NCI-H1092 (cell line): ENCODE measurements at places on chromosomes 6 and 20.

GRCh38 chr6:77173472-77174074 is 289.7 kb downstream of the HTR1B start:
- no peak for DNase-seq

DNA sequence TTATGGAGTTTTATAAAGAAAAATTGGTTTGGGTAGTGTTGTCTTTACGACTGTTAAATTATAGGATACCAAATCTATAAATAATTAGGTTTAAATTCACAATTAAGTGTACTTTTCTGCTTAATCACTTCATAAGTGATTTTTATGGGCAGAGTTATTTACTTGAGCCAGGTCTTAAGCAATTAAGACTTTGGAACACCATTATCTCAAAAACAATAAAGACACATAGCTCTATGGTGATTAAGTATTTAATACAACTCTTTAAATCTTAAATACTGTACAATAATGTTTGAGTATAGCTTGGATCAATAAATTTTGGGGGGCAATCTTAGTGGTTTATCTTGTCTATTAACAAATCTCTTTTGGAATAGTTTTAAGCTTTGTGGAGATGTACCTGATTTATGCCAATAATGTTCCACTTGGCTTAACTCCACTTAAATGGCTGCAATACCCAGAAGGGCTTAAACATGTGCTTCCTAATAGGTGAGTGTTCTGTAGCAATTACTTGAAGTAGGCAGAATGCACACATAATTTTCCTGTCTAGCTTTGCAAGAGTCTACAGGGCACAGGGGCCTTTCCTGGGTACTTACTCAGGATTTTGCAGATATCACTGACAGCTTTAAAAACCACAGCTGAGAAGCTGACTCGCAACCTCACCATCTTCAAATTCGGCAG is 7.5 kb downstream of the FERMT1 start:
- no peak for DNase-seq

- DNase-seq = no peak
These were observed 18.8 kb upstream of the EZR start for GRCh38 chr6:158837684-158838625.

DNA sequence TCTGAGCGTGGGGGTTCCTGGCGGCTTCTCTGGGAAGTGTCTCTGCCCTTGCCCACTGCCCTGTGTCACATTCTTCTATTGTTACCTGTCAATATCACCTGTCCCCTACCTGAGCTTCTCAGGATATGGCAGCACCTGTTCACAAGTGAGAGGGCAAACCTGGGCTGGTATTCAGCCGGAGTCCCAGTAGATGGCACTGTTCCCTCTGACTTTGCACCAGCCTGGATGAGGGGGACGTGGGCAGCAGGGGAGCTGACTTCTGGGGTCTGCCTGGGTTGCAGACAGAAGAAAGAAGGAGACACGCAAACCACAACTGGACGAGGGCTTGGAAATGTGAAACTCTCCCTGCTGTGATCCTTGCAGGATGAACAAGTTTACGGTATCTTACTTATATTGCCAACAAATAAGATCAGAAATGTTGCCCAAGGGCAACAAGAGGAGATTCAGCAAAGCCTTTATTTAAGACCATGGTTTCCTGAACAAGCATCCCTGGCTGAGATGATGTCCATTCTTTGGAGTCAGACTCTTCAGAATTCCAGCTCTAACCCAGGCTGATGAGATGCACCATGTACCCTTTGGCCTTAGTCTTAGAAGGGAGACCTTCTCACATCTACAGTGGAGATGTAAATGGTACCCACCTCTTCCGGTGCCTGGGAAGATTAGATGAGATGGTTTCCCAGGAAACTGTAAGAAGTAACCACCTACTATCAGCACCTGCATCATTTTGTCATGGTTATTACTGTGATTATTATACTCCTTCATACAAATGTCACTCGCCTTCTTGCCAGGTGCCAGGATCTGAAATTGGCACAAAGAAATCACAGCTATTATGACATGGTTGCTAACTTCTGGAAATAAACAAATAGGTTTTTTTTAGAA is 400.0 kb upstream of the CDH4 start:
- peak; percentile 17 for DNase-seq

- no peak for DNase-seq
These were observed 85.6 kb upstream of the CARMIL1 start for GRCh38 chr6:25193460-25194171.

DNA sequence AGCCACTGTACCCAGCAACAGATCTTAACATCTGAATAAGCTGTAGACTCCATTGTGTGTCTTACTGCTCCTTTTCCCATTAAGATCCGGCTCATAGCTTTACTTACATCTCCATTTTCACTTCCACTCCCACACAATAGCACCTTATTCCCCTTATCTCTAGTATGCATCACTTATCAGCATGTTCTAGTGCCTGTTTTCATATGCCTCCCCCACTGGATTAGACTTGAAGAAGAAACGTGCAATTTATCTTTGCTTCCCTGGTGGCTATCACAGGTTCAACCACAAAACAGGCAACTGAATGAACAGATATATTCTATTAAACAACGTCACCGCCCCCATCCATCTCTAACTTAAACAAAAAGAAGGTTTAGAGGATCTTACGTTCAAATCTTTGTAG is 12.1 kb downstream of the SSR1 start:
- no peak for DNase-seq

DNA sequence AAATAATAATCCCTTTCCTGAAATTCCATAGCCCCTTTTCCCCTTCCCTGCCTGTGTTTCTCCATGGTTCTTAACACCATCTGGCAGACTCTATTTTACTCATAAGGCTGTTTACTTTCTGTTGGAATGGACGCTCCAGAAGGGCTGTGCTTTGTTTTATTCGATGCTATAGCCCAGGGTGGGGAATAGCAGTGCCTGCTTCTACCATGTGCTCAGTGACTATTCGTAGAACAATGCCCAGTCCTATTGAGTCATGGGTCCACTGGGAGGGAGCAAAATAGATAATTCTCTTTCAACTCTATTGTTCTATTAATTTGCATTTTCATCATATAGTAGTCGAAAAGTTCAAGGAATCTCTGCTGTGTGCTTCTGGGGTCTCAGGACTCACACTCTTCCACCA is 565.1 kb downstream of the C6orf118 start:
- DNase-seq = no peak

DNA sequence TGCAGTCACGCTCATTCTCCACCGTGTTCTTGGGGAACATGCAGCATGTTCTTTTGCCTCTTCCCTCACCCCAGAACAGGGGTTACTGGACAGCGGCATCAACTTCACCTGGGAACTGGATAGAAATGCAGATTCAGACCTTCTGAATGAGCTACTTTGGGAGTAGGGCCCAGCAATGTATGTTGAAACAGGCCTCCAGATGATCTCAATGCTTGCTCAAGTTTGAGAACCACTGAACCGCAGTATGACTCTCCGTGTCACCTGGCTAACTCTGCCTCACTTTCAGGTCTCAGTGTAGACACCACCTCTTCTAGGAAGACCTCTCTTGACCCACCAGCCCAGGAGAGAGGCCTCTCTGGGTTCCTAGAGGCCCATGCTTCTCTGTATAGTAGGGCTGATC is 4.9 kb downstream of the TRIB3 start:
- no peak for DNase-seq

GRCh38 chr6:125224231-125224861 is 70.8 kb downstream of the TPD52L1 start:
- no peak for DNase-seq

DNA sequence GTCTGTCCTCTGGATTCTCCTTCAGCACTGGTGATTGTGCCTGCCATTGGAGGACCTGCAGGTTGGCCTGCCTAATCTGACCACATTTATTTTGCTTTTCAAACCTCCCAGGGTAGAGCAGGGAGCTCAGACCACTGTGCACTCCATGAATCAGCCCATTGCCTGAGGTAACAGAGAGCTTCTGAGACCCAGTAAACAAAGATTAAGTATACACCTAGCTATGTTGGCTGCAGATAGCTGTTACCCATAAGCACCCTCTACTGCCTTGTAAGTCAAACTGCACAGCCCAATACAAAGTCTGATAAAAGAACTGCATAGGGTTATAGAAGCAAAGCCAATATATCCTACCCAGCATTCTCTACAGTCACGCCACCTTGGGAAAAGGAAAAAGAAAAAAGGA is 338.7 kb downstream of the HTR1B start:
- no peak for DNase-seq

DNA sequence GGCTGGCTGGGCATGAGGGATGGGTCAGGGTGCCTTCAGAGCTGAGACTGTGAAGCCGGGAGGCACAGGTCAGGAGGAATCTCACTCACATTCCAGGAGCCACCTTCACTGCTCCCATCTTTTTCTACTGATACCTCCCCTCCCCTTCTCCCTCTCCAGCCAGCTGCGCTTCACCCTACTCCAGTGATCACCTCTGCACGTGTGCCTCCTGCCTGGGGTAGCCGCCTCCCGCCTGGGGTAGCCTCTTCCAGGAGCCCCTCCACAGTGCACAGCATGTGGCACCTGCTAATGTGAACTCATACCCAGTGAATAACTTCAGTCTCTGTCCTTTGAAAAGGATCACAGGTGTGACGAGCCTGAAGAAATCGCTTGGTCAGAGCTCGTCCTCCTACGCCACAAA is 232.6 kb downstream of the TMEM242 start:
- DNase-seq = no peak

- no peak for DNase-seq
These were observed 166.6 kb downstream of the PDSS2 start for GRCh38 chr6:107292715-107293271.

DNA sequence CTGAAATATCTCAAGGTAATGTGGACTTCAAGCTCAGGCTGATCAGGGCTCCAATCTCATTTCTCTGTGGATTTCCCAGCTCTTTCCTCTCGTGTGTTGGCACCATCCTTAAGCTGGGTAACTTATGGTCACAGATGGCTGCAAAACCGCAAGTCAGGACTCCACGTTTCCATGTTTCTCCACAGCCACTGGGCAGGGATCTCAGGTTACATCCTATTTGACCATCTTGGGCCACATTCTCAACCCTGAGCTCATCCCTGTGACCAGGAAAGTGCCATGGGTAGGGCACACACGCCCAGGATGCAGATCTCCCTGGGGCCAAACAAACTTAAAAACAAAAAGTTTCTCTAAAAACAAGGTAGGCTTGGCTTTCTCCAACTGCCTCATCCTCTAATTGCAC is 15.4 kb downstream of the RPS6KA2 start:
- DNase-seq = no peak

GRCh38 chr6:91276315-91276714 is 689.4 kb upstream of the MAP3K7 start:
- no peak for DNase-seq

- DNase-seq = no peak
These were observed 23.5 kb downstream of the CFAP206 start for GRCh38 chr6:87431263-87431662.

DNA sequence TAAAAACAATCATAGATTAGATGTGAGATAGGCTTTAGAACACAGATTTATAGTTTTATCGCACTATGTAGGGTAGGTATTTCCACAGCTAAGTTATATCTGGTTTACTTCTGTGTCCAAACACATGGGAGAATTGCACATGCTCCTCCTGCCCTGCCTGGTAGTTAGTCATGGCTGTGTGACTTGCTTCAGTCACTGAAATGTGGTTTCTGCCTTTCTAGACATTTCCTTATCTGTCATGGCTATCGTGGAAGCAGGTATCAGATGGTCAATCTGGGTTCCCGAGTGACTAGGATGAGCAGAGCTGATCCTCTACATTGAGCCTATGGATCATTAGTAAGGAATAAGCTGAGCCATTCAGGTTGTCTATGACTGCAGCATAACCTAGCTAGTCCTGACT is 117.8 kb upstream of the GMDS start:
- DNase-seq = no peak

DNA sequence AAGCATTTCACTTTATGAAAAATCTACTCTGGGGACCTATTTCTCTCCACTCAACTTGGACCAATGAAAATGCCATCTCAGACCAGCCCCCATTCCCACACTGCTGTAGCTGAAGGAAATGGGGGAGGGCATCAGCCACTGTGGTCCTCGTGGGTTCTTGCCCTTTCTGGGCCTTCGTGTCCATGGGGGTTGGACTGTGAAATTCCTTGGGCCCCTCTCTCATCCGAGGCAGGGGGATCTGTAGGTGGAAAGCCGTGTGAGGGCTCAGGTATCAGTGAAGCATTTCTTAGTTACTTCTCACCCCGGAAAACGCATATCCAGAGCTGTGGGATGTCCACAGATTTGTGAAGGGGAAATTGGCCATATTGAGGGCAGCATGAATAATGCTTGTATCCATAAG is 147.9 kb downstream of the CDC5L start:
- DNase-seq = no peak

- DNase-seq = no peak
These were observed 394.8 kb downstream of the DHX35 start for GRCh38 chr20:39356908-39357307.

- no peak for DNase-seq
These were observed 558.8 kb downstream of the KIF16B start for GRCh38 chr20:16014436-16014835.

- no peak for DNase-seq
These were observed 65.7 kb downstream of the EPM2A start for GRCh38 chr6:145669627-145670034.

- DNase-seq = no peak
These were observed 13.3 kb downstream of the NFATC2 start for GRCh38 chr20:51529081-51529681.

DNA sequence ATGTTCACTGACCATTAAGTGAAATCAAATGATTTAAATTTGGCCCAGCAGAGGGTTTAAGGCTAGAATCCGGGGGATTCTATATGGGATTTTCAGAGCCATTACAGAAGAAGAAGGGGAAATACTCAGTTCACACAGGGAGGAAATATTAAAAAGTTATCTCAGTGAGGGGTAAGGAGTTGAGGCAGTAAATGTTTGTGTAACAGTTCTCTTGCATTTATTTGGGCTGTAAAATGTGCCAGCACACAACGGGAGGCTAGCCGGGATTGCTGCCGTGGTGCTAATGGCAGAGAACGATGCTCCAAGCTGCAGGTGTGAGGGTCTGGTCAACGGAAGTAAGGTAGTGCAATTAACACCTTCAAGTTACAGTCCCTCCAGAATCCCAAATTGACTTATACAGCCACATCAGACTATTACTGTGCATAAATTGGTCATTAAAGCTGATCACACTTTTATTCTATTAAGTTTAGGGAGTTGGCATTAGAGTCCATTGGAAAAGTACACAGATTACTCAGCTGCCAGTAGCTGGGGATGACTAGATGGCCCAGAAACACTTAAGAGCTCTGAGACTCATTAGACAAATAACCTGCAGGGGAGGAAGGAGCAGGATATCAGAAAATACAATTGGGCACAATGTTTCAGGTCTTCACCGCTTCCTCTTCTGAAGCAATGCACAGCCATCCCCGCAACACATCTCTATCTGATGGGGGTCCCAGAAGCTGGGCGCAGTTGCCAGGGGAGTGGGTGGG is 31.3 kb downstream of the PPP1R3G start:
- no peak for DNase-seq

DNA sequence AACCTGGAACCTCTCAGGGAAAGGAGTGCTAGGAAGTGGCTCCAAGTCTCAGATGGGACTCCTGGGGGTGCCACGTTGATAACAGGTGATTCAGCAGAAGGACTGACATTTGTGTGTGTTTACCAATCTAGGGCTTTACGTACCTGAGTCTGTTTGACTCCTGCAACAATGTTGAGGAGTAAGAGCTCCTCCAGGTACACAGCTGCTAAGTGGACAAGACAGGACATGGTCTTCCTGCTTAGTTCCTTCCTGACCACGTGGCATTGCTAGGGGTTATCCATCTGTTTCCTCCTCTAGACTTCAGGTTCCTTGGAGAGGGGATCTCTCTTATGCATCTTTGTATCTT is 164.5 kb upstream of the SLC24A3 start:
- DNase-seq = no peak

- no peak for DNase-seq
These were observed 527.6 kb downstream of the MAFB start for GRCh38 chr20:40161391-40161790.

GRCh38 chr6:98808541-98809210 is 25.7 kb upstream of the POU3F2 start:
- no peak for DNase-seq

- DNase-seq = no peak
These were observed 1.5 kb upstream of the CPNE5 start for GRCh38 chr6:36840432-36841403.
